ENCODE measurements at places on chromosomes 4 and X.
A peak's percentile ranks its signal among the peaks of the same experiment; 100 is the strongest.

DNA sequence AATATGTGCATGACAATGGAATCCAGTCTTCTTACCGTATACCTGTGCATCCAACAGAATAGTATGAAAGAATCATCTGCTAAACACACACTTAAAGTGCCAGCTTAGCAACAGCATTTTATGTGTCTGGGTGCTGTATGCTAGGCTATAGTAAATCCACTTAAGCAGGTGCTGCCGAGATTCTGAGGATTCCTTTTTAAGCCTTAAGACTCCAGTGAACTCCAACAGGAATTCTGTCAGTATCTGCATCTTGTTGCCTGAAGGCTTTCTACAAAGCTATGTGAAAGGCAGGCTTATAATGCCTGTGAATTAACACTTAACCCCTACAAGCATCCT lies 1076.4 kb upstream of the PABPC4L start:
- DNase-seq: no peak

GRCh38 chrX:84475596-84475995 lies 26.7 kb downstream of the HDX start:
- DNase-seq: no peak

DNA sequence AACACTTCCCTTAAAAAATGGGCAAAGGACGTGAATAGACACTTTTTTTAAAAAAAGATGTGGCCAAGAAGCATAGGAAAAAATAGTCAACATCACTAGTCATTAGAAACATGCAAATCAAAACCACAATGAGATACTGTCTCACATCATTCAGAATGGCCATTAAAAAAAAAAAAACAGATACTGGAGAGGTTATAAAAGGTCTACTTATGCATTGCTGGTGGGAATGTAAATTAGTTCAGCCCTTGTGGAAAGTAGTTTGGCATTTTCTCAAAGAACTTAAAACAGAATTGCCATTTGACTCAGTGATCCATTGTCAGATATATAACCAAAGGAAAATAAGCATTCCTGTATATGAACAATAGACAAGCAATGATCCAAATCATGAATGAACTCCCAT lies 352.8 kb upstream of the EPHA5 start:
- no peak for DNase-seq

DNA sequence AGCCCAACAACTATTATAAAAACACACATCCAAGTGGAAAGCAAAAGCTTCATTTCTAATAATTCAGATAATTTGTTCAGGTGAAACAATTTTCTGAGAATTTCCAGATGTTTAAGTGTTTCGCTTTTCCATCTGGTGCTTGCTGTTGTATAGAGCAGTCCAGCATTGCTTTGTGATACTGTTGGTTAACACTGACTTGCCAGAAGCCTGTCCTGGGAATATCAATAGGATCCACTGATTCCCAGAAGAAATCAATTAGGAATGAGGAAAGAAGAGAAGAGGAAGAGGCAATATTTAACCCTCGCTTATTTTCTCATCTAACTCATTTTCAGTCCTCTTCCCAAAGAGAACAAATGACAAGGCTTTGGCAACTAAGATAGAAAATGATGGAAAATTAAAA lies 94.9 kb upstream of the DDIT4L start:
- DNase-seq: no peak

GRCh38 chr4:74934888-74935287 lies 2.0 kb downstream of the PARM1 start:
- DNase-seq: no peak

DNA sequence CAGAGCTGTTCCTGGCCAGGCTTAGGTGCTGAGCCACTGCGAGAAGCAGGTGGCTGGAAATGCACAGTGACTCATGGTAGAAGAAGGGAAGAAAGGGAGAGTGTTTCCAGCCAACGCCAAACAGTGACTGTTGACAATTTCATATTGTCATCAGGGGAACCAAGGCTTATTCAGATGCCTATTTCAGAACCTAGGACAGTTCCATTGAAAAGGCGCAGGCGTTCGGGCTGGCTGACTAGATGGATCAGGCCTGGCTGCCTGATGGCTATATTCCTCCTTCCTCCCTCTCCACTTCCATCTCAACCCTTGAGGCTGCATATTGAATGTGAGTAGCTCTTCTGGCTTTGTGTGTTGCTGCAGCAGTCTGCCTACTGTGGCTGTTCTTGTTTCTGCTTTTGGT lies 73.0 kb upstream of the FRMPD4 start:
- DNase-seq: peak; percentile 38

DNA sequence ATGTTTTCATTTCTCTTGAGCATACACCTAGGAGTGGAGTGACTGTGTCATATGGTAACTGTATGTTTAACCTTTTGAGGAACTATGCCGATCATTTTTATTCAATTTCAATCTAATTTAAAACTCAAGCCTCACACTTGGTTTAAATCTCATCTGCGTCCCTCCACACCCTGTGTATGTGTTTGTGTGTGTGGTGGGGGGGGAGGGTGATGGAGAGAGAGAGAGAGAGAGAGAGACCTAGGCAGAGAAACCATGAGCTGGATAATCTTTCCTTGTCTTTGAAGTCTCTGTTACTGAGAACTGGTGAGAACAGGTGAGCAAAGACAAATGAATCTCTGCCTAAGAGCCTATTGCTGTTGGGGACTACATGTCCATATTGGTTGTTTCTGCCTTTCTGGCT lies 105.0 kb downstream of the ARHGAP24 start:
- no peak for DNase-seq

DNA sequence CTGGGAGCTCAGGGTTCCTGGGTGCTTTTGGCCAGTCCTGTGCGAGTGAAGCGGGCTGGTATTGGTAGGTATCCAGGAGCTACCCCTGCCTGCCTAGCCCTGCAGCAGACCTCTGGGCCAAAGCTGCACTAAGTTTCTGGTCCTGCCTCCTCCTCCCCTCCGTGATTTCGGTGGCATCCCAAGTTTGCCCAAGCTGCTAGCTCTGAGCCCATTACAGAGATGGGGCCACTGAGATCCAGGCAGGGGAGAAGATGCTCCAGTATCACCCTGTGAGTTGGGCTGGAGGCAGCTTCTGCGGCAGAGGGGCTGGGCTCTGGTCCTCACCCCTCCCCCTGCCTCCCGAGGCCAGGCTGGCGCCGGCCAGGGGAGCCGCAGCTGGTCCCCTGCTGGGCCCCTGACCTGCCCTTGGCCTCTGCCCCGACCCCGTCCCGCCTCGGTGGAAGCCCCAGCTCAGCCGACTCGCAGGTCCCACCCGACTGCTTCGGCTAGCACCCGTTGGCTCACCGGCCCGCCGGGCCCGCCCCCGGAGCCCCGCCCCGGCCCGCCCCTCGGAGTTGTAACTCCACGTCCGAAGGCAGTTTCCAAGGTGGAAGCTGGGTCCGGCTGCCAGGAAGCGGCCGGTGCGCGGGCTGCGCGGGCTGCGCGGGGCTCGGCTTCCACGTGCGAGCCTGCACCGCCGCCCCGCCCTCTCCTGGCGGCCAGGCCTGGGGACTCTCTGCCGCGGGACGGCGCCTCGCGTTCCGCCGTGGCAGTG lies at the start of gene DUSP9:
Gene DUSP9, plus strand, starts transcription at position 584 of the 754 bp plus-strand sequence. CDS start 751 bp downstream, outside the sequence.
- DNase-seq: peak; percentile 77

DNA sequence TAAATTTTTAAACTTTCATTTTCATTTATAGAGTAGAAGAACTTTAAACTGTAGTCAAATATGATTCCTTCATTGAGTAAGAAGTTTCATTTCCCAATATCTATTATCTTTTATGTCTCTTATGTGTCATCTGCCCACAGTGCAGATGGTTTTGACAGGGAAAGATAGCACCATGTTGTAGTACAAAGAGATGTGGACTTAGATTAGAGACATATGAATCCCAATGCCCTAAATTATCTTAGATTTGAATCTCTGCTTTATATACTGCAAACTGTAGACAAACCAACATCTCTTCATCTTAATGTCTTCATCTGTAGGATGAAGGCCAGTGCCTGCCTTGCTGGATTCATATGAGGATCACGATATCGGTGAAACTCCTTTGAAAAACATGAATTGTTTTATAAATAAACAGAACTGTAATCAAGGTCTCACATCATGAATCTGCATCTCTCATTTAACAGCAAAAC lies 217.5 kb downstream of the BANK1 start:
- DNase-seq: no peak

GRCh38 chr4:87566276-87566675 lies 37.1 kb upstream of the SPARCL1 start:
- DNase-seq: no peak

GRCh38 chr4:41750121-41750625 lies 1.6 kb upstream of the PHOX2B start:
- no peak for DNase-seq

DNA sequence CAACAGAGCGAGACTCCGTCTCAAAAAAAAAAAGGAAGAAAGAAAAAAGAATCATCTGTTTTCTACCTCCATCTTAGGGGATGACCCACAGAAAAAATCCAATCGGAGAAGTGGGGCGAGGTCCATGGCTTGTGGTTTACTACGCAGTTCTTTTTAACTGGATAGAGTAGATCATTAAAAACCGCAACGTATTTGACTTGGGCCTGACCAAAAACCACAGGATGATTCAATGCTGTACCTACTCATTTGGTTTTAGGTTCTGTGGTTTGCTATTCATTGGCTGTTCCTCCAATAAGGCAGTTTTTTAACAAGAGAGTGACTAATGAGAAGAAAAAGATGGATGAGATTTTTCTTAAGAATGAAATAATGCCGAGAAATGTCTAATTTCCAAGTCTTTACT lies 83.7 kb downstream of the FREM3 start:
- DNase-seq: no peak

DNA sequence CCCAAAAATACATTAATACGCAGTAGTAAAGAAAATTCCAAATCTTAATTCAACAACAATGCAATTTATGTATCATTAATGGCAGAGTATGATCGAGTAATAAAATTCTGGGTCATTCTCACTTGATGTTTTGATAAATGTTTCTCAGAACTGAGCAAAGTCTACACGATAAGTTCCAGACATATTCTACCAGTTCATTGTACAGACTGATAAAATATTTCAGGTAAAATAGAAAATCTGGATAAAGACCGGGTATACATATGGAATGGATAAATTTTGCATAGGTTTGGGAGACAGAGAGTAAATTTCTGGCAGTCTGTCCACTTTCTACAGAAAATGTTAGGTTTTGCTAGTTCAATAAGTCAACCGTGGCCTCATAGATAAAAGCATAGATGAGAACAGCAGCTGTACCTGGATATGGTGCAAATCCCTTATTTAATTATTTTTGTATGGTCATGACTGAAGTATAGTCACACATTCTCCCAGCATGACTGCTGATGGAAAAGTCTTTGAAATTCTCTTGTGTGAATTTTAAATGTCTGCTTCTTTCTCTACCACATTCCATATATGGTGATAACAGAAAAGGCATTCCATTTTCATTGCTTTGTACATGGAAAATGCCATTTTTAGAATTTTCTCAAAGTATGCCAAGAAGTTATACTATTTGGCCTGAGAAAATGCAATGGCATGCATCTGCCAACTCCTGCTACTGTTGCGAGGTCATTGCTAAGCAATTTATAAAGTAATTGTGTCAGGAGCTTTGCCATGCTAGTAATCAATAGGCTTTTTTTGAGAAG lies 301.9 kb upstream of the ARSJ start:
- DNase-seq: no peak

GRCh38 chr4:25020236-25020635 lies 10.5 kb downstream of the LGI2 start:
- no peak for DNase-seq

DNA sequence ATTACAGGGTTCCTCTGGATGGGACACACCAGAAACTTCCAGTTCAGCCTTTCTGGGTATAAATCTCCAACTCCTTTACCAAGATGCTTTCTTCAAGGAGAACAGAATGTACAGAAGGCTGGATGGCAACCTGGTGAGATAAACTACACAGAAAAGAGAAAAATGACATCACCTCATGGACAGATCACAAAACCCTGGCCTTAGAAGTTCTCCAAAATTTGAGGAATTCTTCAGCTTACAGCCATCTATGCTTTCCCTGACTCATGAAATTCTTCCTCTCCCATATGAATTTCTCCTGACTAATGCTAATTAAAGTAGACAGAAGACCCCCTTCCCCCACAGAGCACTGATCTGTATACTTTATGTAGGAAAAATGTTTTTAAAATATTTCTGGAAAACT lies 345.4 kb downstream of the STIM2 start:
- DNase-seq: no peak

DNA sequence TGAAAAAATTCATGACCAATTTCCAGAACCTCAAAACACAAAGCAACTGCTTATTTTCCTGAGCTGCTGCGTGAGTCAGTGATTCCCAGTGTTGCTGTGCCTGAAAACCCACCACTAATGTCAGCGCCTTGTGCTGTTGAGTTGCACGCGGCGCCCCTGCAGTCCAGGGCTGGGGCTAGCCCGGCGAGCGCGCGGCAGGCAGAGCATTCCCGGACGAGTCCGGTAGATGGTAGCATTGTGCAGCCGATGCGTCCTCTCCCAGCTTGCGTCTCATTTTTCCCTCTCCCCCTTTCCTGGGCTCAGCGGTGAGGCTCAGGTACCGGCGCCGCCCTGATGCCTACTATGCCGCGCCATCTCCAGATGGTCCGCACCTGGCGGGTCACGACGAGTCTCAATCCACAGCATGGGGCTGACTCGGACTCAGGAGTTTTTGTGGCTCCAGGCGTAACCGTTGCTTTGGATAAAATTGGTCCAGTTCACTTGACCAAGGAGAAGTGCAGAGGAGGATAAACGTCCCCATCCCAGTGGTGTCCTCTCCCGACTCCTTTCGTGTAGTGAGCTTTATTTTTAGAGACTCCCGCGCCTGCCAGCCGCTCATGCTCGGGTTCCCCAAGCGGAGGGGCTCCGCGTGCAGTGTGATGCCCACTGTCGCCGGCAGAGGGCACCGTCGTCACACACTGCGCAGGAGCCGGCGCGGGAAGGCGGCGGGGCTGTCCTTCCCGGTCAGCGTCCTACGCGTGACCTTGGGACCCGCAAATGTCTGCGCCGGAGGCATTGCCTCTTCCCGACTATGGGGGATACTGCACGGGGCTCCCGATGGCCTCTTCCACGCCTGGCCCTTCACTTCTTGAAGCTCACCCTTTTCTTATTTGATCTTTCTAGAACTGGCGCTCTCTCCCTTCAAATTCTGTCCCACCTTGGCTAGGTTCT lies 53.6 kb upstream of the IGFBP7 start:
- DNase-seq: peak; percentile 77

DNA sequence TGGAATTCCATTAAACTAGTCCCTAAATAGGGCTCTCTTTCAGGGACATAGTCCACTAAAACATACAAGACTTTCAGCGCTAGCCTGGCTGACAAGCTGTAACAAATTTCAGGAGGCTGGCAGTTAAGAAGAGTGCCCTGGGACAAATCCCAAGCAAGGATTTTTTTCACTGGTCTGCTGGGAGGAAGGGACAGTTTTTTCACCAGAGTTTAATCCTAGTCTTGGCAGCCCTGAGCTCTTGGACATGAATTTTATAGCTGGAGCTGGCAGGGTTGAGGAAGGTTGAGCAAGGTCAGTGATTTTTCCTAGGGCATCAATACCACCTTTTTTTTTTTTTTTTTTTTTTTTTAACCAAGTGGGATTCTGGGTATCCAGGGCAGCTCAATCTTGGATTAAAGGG lies 184.4 kb downstream of the SH2D1A start:
- no peak for DNase-seq

GRCh38 chr4:155609455-155610059 lies 57.1 kb upstream of the GUCY1A1 start:
- DNase-seq: no peak

- DNase-seq: no peak
Measured at GRCh38 chrX:17654116-17654515, 83.2 kb upstream of the SCML1 start.
